Left lung (tissue), 14 donors: ENCODE measurements at places on chromosomes 4 and X. TPM values are rescaled to one million over a fixed set of nuclear protein-coding genes. Genes with fewer than 3 reads are reported as not detected.

GRCh38 chrX:7143941-7144525, 3.5 kb upstream of the STS start:
- no peak for DNase-seq

GRCh38 chr4:4837316-4837715, 22.1 kb upstream of the MSX1 start:
- DNase-seq: no peak

DNA sequence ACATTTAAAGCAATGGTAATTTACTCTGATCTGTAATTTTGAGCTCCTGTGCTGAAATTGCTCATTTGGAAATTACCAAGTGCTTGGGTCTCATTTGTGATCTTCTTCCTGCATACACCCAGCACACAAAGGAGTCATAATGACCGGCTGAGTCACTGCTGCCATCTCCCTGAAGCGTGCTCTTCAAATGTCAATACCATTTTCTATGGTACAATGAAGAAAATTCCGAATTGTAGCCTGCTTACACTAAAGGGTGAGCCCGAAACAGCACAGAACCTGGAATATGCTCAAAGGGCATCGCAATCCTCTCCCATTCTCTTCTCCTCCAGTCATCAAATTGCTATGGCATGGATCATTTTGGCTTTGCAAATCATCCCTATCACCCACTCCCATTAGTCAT, 140.5 kb downstream of the GRIA3 start:
- DNase-seq: no peak

DNA sequence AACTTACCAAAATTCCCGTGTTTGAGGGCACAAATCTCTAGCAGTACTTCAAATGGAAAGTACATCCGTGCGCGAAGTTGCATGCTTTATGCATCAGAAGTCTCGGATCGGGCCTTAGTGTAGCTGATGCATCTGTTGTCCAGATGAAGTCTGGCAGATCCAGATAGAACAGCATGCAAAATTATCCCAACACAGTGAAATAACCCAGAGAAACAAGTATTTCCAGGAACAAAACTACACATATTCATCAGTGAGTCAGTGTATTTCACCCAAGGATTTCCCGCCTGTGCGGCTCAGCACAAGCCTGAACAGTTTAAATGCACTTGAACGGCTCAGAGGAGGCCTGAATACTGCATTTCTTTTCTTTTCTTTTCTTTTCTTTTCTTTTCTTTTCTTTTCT, 27.4 kb upstream of the CLDN24 start:
- no peak for DNase-seq

DNA sequence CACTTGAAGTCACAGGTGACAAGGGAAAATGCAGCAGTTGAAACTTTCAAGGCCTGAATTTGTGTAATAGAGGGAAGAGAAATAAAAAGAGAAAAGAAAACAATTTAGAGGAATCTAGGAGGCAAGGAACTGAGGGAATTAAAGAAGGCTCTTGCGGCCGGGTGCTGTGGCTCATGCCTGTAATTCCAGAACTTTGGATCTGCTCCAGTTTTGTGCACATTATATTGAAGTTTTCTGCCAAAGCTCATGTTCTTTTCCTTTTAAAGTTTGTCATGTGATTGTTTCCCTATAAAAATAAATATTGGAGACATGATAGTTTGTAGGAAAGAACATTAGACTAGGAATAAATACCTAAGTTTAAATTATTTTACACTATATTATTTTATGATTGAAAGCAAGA, 433.9 kb upstream of the CPEB2 start:
- no peak for DNase-seq

GRCh38 chr4:22848332-22848731, 155.6 kb downstream of the GBA3 start:
- no peak for DNase-seq

GRCh38 chrX:54208531-54208930, 25.5 kb upstream of the FAM120C start:
- no peak for DNase-seq

Gene AMBN
- not detected for total RNA-seq

Gene ESX1
- total RNA-seq: not detected

DNA sequence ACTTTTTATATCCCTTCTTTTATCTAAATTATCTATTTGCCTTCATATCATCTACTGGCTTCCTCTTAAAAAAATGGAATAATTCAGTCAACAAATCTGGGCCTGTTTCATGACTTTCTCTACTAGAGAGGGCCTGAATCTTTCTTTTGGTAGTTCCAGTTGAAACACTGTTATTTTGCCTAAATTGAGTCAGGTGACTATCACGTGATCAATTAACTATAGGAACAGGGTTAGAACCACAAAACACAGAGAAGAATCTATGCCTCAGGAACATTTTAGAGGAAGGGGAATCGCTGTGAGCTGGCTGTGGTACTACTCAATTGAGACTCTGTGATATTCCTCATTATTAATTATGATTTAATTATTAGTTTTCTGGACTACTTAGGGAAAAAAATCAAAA, 736.7 kb upstream of the PITX2 start:
- no peak for DNase-seq

Gene AFM
- not detected for total RNA-seq

- no peak for DNase-seq
These were observed 258.5 kb upstream of the SLIT2 start for GRCh38 chr4:19993242-19993641.

Gene GPR50
- total RNA-seq: not detected

- DNase-seq: no peak
These were observed 1.9 kb downstream of the NALF2 start for GRCh38 chrX:69505772-69506616.

Gene MAGEC1
- total RNA-seq: not detected
